ENCODE measurements at places on chromosomes 1 and 21.
A peak's percentile ranks its signal among the peaks of the same experiment; 100 is the strongest.

DNA sequence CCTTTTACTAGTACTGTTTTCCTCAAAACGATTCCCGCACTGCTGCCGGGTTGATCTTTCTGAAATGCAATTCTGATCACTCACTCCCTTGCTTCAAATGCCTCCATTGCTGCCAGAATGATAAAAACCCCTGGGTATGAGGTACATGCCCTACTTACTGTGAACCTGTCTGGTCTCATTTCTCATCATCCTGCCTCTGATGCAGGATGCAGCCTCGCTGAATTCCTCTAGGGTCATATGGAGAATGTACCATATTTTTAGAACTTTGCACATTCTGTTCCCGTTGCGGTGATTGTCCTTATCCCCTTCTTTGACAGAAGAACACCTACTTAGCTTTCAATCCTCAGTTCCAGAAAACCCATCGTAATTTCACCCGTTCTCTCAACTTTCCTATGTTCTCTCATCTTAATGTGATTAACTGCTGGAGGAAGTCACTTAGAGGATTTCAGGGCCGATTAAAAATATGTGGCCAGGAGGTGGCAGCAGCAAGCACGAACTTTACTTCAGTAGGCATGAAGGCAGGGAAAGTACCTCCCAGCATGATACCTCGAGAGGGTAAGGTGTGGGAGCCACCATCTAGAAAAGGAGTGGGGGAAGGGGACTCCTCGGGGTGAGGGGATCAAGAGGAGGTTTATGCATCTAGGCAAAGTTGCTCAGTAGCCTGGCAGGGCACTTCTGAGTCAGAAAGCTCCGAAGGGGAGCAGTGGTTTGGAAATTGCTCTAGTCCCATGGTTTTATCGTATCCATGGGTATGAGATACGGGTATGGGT is 361.5 kb upstream of the ZP4 start:
- peak; percentile 26 for DNase-seq

DNA sequence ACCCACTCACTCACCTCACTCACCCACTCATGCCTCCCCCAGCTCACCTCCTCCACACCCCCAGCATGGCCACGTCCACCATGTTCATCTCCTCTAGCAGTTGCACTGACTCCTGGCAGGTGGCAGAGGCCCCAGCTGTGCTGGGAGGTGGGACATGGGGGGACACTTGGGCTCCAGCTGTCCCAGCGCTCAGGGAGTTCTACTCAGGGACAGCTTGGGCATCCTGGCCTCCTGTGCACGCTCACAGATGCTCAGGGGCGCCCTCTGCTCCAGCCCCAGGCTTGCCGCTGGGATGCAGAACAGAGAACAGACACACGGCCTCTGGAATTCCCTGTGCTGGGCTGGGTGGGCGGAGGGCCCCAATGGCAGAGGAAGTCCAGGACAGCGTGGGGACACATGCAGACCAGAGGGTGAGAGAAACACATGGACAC is 5.2 kb downstream of the KRTAP10-8 start:
- DNase-seq, result no peak

DNA sequence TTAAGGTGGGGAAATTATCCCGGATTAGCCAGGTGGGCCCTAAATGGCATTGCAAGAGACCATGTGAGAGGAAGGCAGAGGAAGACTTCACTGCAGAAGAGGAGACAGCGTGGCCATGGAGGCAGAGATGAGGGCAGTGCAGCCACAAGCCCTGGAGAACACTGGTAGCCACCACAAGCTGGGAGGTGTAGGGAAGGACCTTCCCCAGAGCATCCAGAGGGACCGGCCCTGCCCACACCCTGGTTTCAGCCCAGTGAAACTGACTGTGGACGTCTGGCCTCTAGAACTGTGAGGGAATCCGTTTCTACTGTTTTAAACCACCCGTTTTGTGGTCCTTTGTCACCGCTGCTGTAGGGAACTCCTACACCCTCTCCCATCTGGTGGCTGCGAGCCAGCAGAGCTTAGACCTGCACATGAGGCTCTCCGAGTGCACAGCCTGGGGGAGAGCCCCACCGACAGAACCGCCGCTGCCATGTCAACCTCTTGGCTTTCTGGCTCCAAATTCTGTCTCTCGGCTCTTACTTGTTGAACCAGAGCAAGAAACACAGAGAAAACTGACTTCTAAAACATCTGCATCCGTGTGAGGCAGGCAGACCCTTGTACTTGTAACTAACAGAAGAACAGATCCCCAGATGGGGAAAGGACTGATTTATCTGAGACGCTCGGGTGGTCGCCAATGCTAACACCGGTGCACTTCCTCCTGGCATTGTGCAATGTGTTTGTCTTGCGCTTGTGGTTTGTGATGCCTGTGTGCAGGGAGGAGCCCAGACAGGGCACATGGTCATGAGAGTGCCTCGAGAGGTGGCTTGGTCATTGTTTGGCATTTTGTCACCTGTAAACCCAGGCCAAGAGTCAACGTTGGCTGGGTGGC is 90.8 kb upstream of the TMPRSS2 start:
- no peak for DNase-seq

DNA sequence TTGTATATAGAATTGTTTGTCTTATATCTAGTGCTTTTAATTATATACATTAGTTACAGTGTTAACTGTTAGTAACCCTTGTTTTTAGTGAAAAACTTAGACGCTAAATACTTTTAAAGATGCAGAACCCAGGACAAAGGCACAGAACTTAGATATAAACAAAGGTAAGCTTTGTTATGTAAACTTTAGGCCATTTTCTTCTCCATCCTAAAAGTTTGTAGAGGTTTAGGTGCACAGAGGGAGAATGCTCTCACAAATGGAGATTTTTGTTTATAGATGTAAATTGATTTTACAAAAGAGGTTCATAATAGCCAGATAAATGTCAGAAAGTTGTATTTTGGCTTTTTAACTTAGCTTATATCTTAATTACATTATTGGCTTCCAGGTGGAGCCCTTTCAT is 490.5 kb upstream of the LRRC7 start:
- DNase-seq, result no peak

GRCh38 chr1:28456078-28456477 is 49.8 kb upstream of the RCC1 start:
- DNase-seq, result peak; percentile 62

- DNase-seq, result no peak
These were observed 179.4 kb downstream of the TGFB2 start for GRCh38 chr1:218524526-218524925.

DNA sequence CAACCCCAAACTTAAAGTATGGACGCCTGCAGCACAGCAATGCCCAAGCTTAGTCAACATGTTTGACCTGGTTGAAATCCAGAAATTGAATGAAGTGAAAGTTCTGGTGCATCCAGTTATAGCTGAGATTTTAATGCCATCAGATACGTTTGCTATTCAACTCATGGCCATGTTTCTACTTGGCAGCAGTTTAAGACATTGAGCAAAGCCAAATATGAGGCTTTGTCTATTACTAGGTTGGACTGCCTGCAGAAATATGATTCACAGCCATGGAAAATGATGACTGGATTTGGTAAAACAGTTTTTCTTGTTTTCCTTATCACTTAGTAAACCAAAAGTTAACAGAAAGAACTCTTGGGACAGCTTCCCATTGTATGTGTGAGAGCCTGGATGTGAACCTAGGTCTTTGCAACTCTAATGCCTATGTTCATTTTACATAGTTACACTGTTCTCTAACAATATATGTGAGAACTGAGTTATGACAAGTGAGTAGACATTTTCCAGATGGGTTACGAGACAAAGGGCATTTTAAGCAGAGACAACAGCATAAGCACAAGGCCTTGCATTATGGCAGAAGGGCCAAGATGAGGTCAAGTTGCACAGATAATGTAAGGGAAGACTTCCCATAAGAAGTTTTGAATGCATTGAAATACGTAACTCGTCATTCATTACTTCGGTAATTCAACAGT is 32.4 kb upstream of the MYSM1 start:
- no peak for DNase-seq

DNA sequence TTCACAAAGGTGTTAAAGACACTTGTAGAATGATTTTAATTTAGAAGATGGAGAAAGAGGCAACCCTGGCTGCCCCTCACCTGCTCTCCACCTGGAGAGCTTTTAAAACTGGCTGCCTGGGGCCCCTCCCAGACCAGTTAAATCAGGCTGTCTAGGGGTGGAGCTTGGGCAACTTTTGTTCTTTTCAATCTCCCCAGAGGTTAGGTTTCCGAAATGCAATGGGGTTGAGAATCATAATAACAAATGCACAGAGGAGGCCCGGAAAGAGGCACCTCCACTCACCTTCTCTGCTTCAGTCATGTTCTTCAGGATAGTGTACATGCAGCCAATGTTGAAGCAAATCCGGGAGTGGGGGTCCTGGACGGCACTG is 400 bp downstream of the NCF2 start:
- no peak for DNase-seq

DNA sequence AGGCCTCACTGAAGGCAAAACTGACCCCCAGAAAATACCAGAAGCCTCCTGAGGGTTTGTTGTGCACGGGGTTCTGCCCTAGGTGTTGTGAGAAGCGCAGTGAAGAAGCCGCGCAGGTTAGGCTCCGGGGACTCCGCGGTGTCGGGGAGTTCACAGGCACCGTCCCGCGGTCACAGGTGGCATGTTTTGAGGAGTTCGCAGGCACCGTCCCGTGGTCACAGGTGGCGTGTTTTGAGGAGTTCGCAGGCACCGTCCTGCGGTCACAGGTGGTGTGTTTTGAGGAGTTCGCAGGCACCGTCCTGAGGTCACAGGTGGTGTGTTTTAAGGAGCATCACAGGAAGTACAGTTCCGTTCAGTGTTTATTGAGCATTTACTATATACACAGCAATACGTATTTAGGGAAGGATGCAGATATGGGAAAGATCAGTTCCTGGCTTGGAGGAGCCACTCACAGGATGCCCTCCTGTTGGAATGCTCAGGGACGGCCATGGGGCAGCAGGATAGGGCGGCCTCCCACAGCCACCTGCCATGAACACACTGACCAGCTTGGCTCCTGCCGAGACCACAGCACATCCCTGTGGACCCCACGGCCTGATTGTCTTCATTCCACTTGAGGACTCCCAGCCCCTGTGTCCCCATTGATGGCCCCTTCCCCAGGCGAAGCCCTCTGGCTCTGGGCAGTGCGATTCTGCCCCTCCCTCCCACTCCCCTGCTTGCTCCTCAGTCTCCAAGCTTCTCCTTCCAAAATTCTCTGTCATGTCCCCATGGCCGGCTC is 86.0 kb upstream of the VAMP3 start:
- DNase-seq, result no peak
